ENCODE measurements at places on chromosomes 5 and 9.

- no peak for DNase-seq
Measured at GRCh38 chr5:1856596-1857255, 26.0 kb downstream of the IRX4 start.

- no peak for DNase-seq
Measured at GRCh38 chr9:135887585-135888050, 19.7 kb downstream of the CAMSAP1 start.

GRCh38 chr5:105952875-105953274, 1717.9 kb downstream of the EFNA5 start:
- DNase-seq: no peak

DNA sequence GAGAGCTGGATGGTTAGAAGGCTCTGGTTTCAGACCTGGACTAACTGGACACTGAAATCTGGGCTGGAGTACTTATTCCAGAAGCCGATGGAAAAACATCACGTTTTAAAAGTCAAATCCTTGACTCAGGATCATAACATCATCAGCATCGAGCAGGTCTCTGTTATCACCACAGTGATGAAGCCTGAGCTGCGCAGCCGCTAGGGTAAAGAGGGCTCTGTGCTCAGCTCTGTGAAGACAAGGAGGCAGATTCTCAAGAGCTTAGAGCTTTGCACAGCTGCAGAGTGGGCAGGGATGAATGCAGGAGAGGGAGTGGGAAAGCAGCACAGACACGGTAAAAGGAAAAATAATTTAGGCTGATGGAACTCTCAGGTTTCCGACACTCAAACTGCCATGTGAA, 208.8 kb upstream of the TAS2R1 start:
- no peak for DNase-seq

DNA sequence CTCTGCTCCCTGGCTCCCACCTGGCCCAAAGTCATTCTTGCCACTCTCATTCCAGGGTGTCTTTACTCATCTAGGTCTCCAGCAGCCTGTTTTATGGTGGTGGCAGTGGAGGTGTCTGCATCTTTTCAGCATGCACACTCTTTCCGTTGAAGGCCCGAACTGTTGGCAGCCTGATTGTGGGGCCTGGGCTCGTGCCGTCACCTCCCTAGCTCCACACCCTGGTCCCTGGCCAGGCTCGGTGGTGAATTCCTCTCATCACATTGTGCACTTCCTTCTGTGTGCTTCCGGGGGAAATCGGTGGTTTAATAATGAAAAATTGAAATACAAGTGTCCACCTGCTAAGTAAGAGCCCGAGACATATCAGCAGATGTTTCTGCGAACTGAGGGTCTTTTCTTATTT, 214.3 kb downstream of the TRIO start:
- no peak for DNase-seq

DNA sequence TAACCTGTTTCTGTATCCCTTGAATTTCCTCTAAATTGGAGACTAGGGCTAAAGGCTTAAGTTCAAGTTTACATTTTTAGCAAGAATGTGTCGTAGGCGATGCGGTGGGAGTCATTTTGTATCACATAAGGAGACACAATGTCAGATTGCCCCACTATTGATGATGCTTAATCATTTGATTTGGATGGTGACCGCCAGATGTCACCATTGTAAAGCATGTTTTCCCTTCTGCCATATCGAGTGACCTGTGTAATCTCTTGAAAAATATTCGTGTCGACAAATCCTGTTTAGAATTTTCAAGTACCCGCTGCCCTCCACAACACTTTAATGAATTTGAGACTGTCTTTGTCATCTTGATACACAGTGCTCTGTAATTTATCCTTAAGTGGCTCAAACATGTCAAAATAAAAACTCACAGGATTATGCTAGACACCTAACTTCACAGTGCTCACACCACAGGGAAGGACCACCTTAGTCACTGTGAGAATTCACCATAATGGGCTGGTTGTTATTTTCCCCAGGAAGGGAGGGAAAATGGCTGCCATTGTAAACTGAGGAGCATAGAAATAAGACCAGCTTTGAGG, 34.5 kb upstream of the SLC46A2 start:
- peak; percentile 27 for DNase-seq

DNA sequence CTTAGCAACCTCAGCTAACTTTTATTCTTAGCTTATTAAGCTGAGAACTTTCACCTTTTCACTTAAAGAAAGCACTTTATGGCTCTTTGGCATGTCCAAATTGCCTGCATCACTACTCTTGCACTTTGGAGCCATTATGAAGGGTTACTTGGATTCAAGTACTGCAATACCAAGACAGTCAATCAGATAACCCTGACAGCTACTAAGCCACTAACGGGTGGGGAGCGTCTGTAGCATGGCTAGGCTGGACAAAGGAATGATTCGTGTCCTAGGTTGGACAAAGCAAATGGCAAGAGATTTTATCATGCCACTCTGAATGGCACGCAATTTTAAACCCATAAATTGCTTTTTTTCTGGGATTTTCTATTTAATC, 39.6 kb downstream of the TRPM6 start:
- no peak for DNase-seq

- DNase-seq: no peak
Measured at GRCh38 chr5:119529811-119530210, 77.5 kb downstream of the HSD17B4 start.
